Endothelial cell of umbilical vein (primary cell): ENCODE measurements at places on chromosomes 6 and 20. TPM values are rescaled to one million over a fixed set of nuclear protein-coding genes. Genes with fewer than 3 reads are reported as not detected.

MUC21 gene
- total RNA-seq = not detected in 2 replicates

FAM162B gene
- total RNA-seq = not detected in 2 replicates

DEFB127 gene
- total RNA-seq = not detected in 2 replicates

SLC17A2 gene
- not detected in 2 replicates for total RNA-seq

SLC22A16 gene
- total RNA-seq = not detected in 2 replicates

CPNE5 gene
- 18.8 and 32.1 TPM in 2 replicates for total RNA-seq

RIPPLY2 gene
- 0.53 TPM in 1 of 2 replicates, not detected in the other for total RNA-seq

TRIM15 gene
- not detected in 2 replicates for total RNA-seq

ZMYND8 gene
- 75.2 and 76.3 TPM in 2 replicates for total RNA-seq

C20orf96 gene
- total RNA-seq = 17.0 and 20.0 TPM in 2 replicates
